ENCODE measurements at places on chromosomes 1 and 21. TPM values are rescaled to one million over a fixed set of nuclear protein-coding genes. Genes with fewer than 3 reads are reported as not detected.

AJAP1 gene
- total RNA-seq, result 0.63 TPM

PDE9A gene
- total RNA-seq, result 7.8 TPM

HHIPL2 gene
- total RNA-seq, result not detected

MAP3K21 gene
- total RNA-seq, result 1.4 TPM

OR2T2 gene
- total RNA-seq, result not detected

OLIG2 gene
- not detected for total RNA-seq

PRRX1 gene
- total RNA-seq, result 44.0 TPM

DNA sequence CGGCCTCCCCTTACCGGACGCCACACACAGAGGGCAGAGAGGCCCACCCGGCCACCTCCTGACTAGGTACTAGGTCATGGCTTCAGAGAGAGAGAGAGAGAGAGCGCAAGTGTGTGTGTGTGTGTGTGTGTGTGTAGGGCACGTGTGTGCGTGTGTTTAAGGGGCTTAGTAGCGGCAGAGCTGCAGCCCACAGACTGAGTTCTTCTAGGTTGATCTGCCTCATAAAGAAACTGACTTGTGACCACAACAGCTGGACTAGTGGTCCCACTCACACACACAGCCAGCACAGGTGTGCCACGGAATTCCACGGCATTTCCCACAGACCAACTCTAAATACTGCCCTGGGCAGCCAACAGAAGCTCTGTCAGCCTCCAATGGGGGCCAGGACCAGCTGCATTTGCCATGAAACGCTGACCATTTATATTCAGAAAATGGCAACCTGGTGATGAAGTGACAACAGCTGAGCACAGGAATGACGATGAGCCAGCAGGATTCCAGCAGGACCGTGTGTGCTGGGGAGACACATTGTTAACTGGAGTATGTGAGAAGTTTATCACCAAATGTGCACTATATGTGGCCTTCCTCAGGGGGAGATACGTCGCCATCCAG, 38.8 kb upstream of the GPR153 start:
- no peak for DNase-seq

DNA sequence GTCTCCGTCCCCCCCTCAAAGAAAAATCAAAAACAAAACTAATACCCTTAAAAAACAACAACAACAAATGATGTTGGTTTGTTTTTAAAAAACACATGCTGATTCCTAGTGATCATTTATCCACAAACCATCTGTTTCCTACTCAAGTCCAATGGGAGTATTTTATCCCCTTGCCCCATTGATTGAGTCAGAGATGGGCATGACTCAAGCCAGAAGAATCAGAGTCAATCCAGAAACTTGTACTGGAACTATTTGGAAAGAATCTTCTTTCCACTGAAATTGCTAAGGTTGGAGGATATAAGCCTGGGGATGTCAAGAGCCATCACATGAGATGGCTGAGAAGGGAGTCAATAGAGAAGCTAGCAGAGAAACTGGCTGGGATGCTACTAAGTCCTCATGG, 176.4 kb downstream of the MIS18A start:
- no peak for DNase-seq

DNA sequence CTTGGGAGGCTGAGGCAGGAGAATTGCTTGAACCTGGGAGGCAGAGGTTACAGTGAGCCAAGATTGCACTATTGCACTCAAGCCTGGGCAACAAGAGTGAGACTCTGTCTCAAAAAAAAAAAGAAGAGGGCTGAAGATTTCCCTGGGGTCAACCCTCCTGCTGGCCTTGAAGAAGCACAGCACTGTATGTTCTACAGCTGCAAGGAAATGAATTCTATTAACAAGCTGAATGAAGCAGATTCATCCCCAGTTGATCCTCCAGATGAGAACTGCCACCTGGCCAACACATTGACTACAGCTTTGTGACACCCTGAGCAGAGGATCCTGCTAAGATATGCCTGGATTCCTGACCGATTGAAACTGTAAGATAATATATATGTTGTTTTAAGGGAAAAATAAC, 129.5 kb downstream of the ADSS2 start:
- DNase-seq, result no peak

DNA sequence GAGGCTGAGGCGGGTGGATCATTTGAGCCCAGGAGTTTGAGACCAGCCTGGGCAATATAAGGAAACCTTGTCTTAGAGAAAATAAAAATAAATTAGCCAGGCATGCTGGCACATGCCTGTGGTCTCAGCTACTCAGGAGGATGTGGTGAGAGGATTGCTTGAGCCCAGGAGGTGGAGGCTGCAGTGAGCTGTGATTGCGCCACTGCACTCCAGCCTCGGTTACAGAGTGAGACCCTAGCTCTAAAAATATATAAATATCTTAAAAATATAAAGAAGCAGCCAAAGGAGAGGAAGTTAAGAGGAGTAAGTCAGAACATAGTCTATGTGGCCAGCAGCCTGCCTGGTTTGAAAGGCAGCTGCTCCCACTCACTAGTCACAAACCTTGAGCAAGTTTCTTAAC, 4.5 kb upstream of the IL10RB start:
- DNase-seq, result no peak

DNA sequence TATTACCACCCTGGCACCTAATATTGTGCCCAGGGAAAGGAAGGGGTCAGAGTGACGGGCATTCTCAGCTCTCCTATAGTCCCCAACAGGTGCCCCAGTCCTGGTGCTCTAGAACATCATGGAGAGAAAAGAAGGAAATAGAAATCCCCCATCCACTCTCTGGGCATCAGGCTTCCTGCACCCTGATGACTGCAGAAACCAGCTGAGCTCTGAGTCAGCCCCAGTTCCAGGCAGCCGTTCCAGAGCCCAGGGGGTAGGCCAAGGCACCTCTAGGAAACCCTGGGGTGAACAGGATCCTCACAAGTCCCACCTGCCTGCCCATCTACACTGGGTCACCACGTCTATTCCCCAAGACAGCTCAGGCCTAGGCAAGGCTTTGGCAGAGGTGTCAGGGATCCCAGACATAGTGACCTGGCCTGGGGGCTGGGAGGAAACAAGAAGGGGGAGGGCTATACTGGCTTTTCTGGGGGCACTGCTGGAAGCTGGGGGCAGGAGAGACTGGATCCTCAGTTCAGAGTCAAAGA, 709 bp downstream of the NECTIN4 start:
- no peak for DNase-seq

- DNase-seq, result no peak
These were observed 21.5 kb upstream of the RNF187 start for GRCh38 chr1:228465571-228466146.

DNA sequence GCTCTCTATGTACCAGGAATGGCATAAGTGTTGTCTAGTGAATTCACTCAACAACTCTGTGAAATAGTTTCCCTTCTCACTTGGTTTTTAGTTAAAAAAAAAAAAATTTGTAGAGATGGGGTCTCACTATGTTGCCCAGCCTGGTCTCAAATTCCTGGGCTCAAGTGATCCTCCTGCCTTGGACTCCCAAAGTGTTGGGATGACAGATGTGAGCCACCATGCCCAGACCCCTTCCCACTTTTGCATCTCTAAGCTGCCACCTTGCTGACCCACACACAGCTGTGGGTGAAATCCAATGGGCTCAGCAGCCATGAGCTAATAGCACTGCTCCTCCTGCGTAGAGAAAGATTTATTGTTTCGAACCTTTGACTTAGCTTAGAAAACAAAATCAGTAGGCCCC, 33.5 kb downstream of the NEK2 start:
- DNase-seq, result no peak

DNA sequence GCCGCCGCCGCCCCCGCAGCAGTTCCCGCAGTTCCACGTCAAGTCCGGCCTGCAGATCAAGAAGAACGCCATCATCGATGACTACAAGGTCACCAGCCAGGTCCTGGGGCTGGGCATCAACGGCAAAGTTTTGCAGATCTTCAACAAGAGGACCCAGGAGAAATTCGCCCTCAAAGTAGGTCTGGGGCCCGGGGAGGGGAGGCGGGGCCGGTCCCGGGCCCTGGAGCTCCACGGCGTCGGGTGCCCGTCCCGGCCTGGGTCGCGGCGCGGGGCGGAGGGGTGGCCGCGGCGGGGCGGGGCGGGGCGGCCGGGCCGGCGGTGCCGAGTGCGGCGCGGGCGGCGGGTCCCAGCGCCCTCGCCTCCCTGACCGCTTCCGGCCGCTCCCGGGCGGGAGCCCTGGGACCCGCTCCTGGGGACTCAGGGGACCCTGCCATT, 646 bp downstream of the MAPKAPK2 start:
- no peak for DNase-seq

- DNase-seq, result no peak
These were observed 107.6 kb downstream of the FASLG start for GRCh38 chr1:172766462-172766861.

DNA sequence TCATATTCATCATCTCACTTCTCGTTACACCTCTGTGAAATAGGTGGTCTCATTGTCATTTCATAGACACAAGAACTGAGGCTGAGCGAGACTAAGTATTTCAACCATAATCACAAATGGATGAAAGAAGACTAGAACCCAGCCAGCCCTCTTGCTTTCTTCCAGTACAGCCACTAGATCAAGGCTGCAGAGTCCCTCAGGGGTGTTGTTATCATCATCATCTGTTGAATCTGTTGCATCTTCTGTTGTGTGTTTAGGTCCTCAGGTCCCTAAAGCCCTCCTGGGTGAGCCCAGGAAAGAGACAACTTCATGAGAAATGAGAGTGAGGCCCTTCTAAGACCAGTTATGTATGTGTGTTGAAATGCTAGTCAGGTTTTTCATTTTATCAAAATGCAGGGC, 86.6 kb upstream of the ZNF326 start:
- no peak for DNase-seq

All from omental fat pad (tissue), 4 donors.